ENCODE measurements at places on chromosomes 2 and 18.
A peak's percentile ranks its signal among the peaks of the same experiment; 100 is the strongest.

- DNase-seq: no peak
Observed at GRCh38 chr2:110852541-110853263, 120.3 kb downstream of the ACOXL start.

DNA sequence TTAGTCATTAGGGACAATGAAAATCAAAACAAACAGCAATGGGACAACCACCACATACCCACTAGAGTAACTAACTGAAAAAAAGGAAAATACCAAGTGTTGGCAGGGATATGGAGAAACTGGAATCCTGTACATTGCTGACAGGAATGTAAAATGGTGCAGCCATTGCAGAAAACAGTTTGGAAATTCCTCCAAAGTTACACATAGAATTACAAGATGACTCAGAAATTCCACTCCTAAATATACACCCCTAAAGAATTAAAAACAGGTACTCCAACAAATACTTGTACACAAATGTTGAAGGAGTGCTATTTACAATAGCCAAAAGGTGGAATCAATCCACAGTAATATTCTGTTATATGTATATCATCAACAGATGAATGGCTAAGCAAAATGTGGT lies 110.9 kb downstream of the ROCK1 start:
- DNase-seq: no peak

DNA sequence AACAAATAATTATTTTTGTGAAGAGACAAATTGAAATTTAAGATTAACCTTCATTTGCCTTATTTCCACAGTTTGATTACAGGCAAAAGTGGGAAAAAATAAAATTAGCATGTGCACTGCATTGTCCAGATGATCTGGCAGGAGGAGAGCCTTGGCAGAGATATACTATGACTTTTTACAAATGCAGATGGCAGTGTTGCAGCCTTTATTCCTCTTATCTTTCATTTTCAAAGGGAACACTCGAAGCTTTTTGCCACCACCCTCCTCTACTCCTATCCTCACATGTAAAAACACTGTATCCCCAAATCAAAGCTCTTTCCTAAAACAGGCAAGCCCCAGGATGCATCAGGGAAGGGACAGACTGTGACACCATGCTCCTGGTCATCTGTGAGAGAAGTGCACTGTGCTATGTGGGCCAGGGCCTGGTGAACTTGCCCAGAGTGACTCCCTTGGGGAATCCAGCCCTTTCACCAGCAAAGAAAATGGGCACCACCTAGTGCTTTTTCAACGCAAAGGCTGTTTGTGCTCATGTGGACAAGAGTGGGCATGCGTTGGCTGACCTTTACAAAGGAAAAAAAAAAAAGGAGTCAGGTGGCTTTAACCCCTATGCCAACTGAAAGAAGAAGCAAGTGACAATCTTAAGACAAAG lies 74.7 kb upstream of the ETAA1 start:
- no peak for DNase-seq

- no peak for DNase-seq
Observed at GRCh38 chr2:75224636-75225094, 25.3 kb upstream of the TACR1 start.

GRCh38 chr2:105403783-105404698 lies 5.2 kb upstream of the FHL2 start:
- DNase-seq: no peak

- DNase-seq: no peak
Observed at GRCh38 chr2:188971432-188971861, 2.7 kb upstream of the COL3A1 start.

DNA sequence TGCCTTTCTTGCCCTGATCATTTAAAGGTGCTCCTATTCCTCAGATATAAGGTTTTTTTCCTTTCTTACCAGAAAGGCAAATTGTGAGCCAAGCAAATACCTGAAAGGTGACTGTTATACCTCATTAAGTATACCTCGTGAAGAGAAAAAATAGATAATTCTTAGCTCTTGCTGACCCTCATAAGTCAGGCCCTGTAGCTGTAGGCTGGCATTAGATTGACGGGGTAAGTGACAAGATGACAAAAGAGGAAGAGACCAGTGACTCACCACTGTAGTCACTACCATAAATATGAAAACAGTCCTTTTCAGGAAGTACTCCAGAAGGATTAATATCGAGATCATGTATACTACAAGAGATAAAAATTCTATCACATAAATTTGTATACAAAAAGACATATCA lies 104.6 kb downstream of the PTPN4 start:
- DNase-seq: no peak

GRCh38 chr2:112706170-112706664 lies 14.6 kb upstream of the NT5DC4 start:
- no peak for DNase-seq

GRCh38 chr2:107132070-107132469 lies 246.1 kb upstream of the ST6GAL2 start:
- no peak for DNase-seq

- DNase-seq: no peak
Observed at GRCh38 chr2:37367984-37368383, 23.6 kb downstream of the QPCT start.

GRCh38 chr2:72871880-72872279 lies 15.3 kb upstream of the SPR start:
- no peak for DNase-seq

DNA sequence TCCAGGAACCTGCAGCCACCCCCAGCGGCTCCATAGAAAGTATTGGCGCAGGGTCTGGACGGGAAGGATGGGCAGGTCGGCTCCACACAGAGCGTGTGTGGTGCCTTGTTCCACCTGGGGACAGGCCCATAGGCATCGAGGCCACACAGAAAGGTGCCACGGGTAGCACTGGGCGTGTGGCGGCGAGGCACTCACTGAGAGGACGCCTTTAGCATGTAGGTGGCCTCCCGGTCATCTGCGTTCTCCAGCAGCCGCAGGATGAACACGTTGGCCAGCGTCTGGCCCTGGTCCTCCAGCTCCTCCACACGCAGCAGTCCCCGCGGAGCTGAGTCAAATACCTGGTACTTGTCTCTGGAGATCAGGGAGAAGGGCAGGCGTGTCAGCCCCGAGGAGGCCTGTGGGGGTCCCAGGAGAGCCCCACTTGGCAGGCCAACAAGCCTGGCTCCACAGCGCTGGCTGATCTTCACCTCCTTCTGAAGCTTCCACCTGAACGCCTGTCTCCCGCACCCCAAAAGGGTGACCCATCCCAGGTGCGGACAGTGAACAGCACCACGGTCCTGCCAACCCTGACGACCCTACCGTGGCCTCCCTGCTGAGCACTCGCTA lies 13.2 kb downstream of the SNORC start:
- DNase-seq: no peak

- DNase-seq: no peak
Observed at GRCh38 chr2:59956981-59957380, 596.5 kb downstream of the BCL11A start.

DNA sequence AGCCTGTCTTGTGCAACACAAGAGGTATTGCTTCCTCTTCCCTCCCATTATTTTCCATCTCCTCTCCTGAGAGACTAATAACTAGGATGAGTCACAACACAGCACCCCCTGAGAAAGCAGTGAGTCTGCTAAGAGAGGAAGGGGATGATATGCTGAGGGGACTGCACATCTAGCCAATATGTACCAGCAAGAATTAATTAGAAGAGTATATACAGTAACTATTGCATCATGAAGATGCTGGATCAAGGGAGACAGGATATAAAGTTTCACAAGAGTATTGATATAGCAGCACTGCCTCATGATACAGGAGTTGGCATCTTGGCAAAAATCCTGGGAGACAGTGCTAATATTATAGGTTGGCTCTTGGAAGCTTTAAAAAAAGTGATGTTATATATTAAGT lies 289.9 kb upstream of the RBMS1 start:
- no peak for DNase-seq

GRCh38 chr2:236026841-236027240 lies 141.3 kb downstream of the GBX2 start:
- DNase-seq: no peak

- DNase-seq: no peak
Observed at GRCh38 chr2:172993139-172993538, 82.5 kb upstream of the MAP3K20 start.

DNA sequence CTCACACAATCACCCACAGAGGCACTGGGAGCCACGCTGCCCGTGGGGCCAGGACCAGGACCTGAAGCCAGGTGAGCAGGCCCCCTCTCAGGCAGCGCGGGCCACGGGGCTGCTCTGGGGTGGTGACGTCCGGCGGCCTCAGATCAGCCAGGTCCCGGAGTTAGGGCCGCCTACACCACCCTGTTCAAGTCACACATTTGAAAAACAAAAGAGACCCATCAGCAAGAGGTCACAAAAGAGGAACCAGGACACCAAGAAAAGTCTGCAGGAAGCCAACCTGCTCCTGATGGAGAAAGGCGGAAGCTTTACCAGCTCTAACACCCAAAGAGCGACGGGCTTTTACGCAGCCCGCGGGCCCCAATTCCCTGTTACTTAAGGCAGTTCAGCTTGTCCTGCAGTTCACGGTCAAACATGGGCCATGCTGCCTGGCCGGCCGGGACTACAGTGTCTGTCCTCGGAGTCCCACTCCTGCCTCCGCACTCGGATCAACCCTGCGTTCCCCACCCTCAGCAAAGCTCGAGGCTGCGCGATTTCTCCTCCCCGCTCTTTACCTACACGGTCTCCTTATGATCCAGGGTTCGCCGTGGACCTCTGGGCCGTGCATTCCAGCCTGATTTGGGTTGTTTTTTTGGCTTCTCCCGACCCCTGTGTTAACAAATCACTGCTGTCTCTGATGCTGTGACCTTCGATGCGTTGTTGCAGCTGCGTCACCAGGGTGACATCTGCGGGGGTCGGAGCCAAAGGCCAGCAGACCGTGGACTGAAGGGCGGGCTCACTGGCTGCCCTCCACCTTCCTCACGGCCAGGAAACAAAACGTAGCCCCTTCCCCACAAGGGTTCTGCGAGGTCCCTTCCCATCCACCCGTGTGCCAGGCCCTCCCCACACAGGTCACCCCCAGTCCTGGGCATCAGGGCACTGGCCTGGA lies 31.0 kb downstream of the SNORC start:
- DNase-seq: no peak

DNA sequence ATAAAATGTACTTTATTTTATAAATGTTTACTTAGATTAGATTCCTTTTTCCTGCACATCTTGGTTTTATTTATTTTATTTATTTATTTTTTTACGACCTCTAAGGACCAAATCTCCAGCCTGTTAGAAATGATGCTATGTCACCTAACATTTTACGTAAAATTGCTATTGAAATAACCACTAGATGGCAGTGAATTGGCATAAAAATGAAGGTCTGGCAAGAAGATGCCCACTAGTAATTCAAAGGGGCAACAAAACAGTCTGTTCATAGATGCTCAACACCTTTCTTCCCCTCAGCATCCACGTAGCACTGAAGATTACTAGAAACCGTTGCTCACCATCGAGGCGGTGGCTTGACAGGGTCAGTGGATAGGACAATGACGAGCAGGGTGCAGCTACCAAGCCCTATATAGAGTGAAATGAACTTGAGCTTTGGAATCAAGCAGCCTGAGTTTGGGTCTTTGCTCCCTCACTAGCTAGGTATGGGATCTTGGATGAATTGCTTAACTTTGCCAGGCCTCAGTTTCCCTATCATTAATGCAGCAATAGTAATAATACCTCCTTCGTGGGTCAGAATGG lies 128.7 kb upstream of the L3MBTL4 start:
- DNase-seq: peak; percentile 50

DNA sequence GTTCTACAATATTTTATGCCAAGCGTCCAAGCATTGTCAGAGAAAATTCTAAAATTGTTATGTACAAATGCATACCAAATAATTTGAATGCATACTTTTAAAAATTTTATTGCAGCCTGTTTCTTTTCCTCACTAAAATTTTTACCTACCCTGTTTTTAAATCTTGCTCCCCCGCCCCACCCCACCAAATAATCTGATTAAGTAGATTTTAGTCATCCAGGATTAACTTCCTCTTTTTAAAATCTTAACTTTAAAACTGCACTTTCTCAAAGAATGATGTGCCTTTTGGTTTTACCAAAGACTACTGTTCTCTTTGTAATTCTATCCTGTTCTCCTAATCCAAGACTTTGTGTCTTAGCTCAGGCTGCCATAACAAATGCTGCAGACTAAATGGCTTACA lies 269.4 kb upstream of the FN1 start:
- no peak for DNase-seq

Data from NCI-H524 treated with DMSO at 0.1 percent for 48 hours (cell line).